BE2C (cell line): ENCODE measurements at places on chromosomes 3 and 15.

DNA sequence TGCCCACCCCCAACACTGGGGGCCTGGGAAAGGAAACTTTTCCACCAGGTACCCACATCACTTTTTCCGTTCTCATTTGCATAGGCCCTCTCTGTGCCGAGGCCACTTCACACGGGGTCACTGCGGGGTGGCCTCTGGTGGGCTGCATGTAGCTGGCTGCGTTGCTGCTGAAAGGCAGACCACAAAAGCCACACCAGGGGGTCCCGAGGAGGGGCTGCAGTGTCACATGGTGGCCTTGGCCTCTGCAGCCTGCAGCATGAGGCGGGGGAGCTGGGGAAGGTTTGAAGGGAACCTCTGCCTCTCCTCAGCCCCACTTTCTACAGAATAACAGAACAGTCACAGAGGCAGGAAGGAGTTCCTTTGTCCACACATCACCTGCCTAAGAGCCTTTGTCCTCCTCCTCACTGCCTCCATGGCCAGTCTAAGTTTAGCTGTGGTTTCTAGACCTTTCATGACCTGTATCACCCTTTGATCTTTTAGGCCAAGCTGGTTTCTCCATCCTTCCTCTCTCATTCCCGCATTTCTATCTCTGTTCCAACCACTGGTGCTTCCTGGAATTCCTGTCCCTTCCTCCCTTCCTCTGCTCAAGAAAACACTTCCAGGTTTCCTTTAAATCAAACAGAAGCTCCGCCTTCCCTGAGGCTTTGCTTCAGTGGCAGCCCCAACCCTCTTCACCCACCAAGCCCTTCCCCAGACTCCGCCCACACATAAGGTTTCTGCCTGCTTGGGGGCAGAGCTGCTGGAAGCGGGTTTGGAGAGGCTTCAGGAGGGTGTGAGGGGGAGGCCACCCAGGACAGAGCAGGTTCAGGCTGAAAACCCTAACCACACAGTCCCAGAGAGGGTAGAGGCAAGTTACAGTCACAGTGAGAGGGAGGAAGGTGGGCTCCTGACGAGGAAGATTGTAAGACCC is 150.7 kb upstream of the TLE3 start:
- DNase-seq: peak; percentile 50

DNA sequence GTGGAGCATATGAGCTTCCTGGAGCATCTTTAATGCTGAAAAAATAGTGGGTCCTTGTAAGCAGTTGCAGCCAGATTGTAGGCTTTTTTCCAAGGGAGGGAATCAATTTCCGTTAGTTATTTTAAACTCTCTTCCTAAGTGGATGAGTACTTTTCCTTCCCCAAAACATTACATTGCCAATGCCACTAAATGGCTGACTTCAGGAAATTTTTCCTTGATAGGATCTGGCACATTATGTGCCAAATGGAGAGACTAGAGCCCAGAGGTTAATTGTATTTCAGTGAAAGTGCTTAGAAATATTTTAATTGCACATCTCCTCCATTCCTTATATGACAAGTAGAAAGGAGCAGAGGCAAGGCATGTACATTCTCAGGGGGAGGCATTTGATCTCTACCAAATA is 83.5 kb downstream of the TNFAIP8L3 start:
- DNase-seq: no peak

DNA sequence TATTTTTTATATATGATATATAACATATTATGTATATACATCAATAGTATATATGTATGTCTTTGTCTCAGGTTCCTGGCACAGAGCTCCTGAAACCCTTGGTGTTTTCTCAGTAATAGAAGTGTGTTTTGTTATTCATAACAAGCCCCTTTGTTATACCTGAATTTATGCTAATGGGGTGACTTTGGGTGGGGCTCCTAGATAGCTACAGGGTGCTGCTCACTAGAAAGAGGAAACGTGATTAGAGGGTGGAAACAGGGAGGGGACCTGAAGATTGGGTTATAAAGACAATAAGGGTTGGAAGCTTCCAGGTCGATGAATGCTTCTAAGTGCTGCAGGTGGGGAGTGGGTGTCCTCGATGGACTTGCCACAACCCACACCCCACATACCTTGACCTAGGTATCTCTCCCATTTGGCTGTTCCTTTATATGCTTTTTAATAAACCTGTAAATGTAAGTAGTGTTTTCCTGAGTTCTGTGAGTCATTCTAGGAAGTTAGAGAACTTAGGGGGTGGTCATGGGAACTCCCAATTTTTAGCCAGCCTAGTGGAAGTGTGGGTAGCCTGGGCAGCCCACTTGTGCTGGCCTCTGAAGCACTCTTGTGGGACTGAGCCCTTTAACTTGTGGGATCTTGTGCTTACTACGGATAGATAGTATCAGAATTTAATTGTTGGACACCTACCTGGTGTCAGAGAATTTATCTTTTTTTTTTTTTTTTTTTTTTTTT is 36.9 kb upstream of the C15orf39 start:
- DNase-seq: no peak

- no peak for DNase-seq
Observed at GRCh38 chr3:9746330-9746729, 3.4 kb upstream of the OGG1 start.

GRCh38 chr15:38538328-38539007 is 26.1 kb downstream of the RASGRP1 start:
- no peak for DNase-seq

DNA sequence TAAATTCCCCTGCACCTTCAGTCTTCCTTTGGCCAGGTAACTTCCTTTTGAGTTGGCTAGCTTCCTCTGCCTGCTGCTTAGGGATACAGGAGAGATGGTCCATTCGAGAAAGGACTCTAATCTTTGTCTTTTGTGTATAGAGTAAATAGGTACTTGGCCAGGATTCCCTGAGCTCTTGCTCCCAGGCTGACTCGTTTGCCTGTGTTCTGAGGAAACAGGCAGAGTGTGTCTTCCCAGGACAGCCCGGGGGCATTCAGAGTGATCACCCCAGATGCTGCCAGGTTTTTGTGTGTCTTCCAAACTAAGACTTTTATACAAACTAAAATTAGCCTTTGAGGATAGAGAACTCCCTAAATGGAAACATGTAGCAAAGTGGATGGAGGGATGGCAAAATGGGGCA is 39.5 kb downstream of the TMEM108 start:
- no peak for DNase-seq

- no peak for DNase-seq
Observed at GRCh38 chr3:330494-331115, 134.0 kb downstream of the CHL1 start.

DNA sequence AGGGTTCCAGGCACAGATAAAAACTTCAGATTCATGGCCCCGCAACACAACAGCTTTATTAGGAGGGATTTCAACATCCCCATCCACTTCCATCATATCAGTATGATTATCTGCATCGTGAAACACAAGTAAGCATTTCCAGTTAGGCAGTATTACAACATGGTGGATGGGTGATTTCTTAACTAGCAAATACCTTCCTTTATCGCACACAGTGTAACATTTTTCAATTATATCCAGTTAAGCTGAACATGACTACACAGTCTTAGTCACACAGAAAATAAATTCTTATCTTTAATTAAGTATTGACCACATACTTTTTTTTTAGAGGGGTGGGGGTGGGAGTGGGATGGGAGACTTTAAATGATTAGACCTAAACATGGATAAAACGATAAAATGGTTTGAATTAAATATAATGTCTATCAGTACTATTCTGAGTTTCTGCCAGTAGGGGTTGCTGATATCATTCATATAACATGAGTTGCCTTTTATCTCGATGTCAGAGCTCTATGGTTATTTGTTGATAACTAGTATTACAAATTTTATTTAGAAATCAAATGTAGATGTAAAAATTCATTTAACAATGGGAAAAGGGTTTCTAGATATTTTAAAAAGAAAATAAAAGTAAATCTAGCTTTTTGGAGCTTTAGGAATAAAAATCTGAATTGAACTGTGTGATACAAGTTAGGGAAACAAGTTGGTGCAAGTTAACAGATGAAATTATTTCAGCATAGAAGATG is 146.6 kb downstream of the TBL1XR1 start:
- DNase-seq: no peak

GRCh38 chr3:124780761-124781475 is 50.7 kb downstream of the UMPS start:
- peak; percentile 80 for DNase-seq

- DNase-seq: no peak
Observed at GRCh38 chr3:4208556-4208955, 94.6 kb upstream of the SETMAR start.

GRCh38 chr3:162776148-162776547 is 1279.5 kb downstream of the OTOL1 start:
- DNase-seq: no peak

GRCh38 chr3:41288785-41289184 is 89.5 kb downstream of the CTNNB1 start:
- DNase-seq: no peak

- DNase-seq: peak; percentile 59
Observed at GRCh38 chr3:60917141-60917540, 334.1 kb downstream of the FHIT start.

GRCh38 chr3:169085827-169086226 is 577.7 kb downstream of the MECOM start:
- DNase-seq: no peak

- peak; percentile 42 for DNase-seq
Observed at GRCh38 chr3:124885466-124886167, 1.5 kb downstream of the ITGB5 start.

DNA sequence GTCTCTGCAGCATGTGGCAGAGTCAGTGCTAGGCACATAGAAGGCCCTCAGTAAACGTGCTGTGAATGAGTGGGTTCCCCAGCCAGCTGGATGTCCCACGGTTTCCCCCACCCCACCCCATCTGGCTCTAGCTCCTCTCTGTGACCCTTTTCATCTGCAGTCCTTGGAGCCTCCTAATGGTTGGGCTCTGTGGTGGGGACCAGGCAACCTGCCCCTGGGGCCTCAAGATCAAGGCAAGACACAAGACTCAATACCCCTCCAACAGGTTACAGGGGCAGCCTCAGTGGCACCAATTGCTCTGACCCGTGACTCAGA is 17.1 kb upstream of the CYP11A1 start:
- DNase-seq: no peak

DNA sequence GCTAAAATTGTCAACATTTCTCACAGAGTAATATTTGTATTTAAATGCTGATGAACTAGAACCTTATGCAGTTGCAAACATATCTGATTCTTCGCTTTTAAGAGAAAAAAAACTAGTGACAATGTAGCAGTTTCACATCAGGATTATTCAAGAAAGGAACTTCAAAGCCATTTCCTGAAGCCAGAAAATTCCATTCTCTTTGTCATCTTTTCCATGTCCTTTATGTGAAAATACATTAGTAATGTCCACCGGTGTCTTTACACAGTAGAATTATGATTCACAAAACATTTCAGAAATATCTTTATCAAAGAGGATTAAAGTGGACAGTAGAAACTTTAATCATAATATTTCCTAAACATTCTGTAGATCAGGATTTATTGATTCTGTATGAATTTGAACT is 12.7 kb upstream of the LXN start:
- no peak for DNase-seq

DNA sequence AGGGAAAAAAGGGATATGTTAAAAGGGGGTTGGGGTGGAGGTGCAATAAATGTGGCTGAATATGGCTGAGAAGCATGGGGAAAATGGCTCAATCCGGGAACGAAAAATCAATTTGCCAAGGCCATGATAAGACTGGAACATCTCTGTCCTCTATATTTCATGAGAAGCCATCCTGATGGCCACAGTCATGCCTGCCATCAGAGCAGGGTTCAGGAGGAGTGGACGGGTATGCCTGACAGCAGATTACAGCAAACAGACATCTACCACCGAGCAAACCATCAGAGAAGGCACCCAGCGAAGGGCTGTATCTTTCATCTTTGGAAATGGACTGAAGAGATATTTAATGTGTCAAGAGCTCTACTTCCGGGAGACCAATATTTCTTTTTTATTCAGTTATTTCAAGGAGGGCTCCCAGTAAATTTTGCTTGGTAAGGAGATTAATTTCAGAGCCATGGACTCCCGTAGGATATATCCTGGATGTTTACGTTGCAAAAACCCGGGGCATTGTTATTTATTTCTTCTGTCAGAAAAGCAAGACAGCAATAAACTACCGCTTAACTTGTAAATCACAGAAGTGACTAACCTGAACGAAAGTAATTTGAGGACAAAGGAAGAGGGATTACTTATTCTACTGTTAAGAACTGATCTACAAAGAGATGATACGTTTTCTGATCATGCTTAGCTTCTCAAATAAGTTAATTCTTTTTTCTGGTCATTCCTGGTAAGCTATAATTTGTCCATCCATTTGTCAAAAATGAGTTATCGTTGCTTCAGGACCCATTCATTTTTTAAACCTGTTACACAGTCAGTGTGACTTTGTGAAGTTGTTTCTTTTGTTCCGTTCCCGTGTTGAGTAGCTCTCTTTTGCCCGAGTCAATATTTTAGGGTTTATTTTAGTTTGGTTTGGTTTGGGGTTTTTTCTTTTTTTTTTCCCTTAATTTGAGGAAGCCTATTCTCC is 80.6 kb upstream of the CHD2 start:
- DNase-seq: peak; percentile 65

DNA sequence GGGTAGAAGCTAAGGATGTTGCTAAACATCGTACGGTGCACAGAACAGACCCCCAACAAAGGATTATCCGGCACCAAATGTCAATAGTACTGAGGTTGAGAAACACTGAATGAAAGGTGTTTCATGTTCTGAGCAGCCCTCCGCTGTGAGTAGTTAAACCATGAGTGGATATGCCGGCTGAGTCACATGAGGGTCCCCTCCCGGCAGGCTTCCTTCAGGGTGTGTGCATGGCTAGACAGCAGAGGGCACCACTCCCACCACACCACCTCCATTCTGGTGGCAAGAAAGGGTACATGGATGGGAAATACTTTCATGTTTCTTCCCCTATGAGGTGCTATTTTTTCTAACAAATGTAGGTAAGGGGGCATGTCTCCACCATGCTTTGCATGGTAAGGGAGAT is 128.3 kb upstream of the SEMA6D start:
- DNase-seq: peak; percentile 24
